Left renal pelvis (tissue), 4 donors: ENCODE measurements at places on chromosomes 7 and 10. TPM values are rescaled to one million over a fixed set of nuclear protein-coding genes. Genes with fewer than 3 reads are reported as not detected.

GRCh38 chr7:55099821-55100543 lies 81.2 kb downstream of the EGFR start:
- DNase-seq = no peak

Gene TRIM56
- 15.1 TPM for polyA plus RNA-seq

Gene ZNF107
- 10.2 TPM for polyA plus RNA-seq

- DNase-seq = no peak
Observed at GRCh38 chr7:80589631-80590030, 48.8 kb upstream of the CD36 start.

GRCh38 chr10:18197706-18198105 lies 57.5 kb downstream of the CACNB2 start:
- no peak for DNase-seq

Gene RBP3
- polyA plus RNA-seq = 0.04 TPM

Gene SPRN
- 4.1 TPM for polyA plus RNA-seq

GRCh38 chr7:143199040-143199439 lies 15.8 kb downstream of the TAS2R39 start:
- no peak for DNase-seq

DNA sequence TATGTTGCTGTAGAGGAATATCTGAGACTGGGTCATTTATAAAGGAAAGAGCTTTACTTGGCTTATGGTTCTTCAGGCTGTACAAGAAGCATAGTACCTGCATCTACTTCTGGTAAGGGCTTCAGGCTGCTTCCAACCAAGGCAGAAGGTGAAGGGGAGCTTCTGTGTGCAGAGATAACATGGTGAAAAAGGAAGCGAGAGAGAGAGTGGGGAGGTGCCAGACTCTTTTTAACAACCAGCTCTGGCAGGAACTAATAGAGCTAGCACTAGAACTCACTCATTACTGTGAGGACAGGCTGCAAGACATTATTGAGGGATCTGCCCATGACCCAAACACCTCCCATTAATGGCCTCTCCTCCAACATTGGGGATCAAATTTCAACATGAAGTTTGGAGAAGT lies 94.5 kb downstream of the KIF20B start:
- no peak for DNase-seq

Gene LIPJ
- 0.10 TPM for polyA plus RNA-seq

GRCh38 chr10:102758240-102758932 lies 14.6 kb downstream of the WBP1L start:
- DNase-seq = no peak
